ENCODE measurements at places on chromosomes 1 and 21.

GRCh38 chr1:161733526-161733925, 12.2 kb downstream of the FCRLB start:
- no peak for DNase-seq

- no peak for DNase-seq
These were observed 17.6 kb upstream of the RNF187 start for GRCh38 chr1:228469413-228470162.

DNA sequence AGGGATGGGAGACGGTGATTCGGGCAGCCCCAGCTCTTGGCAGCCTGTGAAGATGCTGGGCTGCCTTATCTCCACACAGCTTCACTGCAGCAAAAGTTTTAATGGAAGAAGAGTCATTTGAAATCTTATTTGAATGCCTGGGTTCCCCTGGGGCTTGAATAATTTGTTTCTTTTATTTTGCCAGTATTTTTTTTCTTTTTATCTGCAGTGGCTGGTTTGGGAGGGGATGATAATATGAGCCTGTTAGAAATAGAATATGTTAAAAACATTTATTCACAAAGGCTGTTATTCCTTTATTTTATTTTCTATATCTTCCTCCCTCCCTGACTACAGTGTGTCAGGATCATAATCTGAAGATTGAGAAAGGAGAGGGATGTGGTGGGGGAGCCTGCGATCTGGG, 103.4 kb downstream of the ARHGEF10L start:
- no peak for DNase-seq

GRCh38 chr1:147389532-147390184, 147.2 kb downstream of the CHD1L start:
- DNase-seq = peak; percentile 55

GRCh38 chr1:117112047-117112717, 9.4 kb downstream of the TRIM45 start:
- no peak for DNase-seq

DNA sequence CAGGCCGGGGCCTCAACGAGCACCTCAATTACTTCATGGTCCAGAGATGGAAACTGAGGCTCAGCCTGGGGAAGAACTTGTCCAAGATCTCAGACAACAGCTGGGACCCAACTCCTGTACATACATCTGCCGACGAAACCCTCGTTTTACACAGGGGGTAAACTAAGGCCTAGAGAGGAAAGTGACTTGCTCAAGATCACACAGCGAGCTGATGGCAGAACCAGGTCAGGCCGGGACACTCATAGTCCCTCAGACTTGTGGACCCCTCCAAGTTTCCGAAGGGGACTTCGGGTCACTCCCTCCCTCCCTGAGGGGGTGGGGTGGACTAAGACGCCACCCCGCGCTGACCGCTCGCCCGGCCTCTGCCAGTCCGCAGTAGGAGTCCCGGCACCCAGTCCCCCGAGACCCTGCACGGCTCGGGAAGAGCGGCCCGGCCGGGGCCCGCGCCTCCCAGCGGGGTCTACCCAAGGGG, 430 bp downstream of the WASF2 start:
- no peak for DNase-seq

DNA sequence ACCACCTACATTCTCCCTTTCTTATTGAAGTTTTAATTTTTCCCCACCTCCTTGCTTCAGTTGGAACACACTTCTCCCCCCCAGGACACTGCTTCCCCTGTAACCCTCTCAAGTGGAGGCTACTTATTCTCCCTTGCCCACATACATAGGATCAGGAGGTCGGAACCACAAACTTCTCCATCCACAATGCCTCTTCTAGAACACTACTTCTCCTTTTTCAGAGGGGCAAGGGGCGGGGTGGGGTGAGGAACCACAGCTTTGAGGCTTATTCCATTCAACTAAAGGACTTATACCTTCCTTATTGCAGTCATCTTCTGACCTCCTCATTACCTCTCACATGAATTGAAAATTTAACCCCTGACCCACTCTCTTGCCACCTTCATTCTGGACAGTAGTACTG, 81.3 kb downstream of the NEK7 start:
- no peak for DNase-seq

- DNase-seq = no peak
These were observed 230.9 kb downstream of the LTN1 start for GRCh38 chr21:28761674-28762356.

DNA sequence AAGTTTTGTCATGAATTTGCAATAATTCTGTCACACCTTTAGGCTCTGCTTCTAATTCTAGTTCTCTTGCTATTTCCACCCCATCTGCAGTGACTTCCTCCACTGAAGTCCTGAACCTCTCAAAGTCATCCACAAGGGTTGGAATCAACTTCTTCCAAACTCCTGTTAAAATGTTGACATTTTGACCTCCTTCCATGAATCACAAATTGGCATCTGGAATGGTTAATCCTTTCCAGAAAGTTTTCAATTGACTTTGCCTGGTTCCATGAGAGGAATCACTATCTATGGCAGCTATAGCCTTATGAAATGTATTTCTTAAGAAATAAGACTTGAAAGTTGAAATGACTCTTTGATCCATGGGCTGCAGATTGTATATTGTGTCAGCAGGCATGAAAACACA, 19.7 kb upstream of the SFT2D2 start:
- DNase-seq = no peak

GRCh38 chr1:234093741-234094140, 189.3 kb downstream of the SLC35F3 start:
- DNase-seq = no peak

GRCh38 chr1:67193704-67194103, 27.4 kb downstream of the IL23R start:
- DNase-seq = no peak

GRCh38 chr1:85599076-85599491, 18.5 kb downstream of the CCN1 start:
- no peak for DNase-seq

Measured in NCI-H774 (cell line).